ENCODE measurements at places on chromosomes 5 and 9.

DNA sequence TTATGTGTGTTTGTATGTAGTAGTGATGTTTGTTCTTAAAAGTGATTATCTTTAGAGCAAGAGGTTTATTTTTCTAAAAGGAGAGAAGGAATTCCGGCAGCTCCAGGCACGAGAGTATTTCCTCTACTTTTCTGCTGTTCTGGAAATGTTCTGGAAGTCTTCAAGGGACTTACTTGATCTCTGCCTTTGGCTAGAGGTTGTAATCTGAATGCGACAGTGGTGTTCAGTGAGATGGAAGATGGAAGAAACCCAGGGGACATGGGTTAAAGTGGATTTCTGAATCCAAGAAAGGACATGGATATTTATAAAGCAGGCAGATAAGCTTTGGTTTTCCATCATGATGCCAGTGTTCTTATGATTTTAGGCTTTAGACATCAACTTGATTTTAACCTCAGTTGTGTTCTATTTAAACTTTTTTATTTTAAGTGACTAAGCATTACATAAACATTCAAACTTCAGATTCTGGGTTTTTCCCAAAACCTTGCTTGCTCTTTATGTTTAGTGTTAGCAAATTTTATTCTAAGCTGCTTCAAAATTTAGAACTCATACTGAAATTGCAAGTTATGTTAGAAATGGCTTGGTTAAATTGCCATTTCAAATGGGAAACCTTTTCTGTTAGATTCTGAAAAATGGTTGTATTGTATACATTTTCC lies 3.6 kb downstream of the GPR21 start:
- H3K4me3 ChIP-seq, result no peak overlapping the region
- H3K4me1 ChIP-seq, result no peaks in the 10 kb centered on the region
- no peaks in the 10 kb centered on the region for H3K27me3 ChIP-seq
- no peak for DNase-seq
- H3K27ac ChIP-seq, result peak overlapping the region; percentile 54

- H3K4me3 ChIP-seq, result no peak overlapping the region
- H3K27me3 ChIP-seq, result no peaks in the 10 kb centered on the region
- no peaks in the 10 kb centered on the region for H3K36me3 ChIP-seq
- no peak overlapping the region for H3K27ac ChIP-seq
Measured at GRCh38 chr9:116585896-116586295, 101.2 kb upstream of the TRIM32 start.

DNA sequence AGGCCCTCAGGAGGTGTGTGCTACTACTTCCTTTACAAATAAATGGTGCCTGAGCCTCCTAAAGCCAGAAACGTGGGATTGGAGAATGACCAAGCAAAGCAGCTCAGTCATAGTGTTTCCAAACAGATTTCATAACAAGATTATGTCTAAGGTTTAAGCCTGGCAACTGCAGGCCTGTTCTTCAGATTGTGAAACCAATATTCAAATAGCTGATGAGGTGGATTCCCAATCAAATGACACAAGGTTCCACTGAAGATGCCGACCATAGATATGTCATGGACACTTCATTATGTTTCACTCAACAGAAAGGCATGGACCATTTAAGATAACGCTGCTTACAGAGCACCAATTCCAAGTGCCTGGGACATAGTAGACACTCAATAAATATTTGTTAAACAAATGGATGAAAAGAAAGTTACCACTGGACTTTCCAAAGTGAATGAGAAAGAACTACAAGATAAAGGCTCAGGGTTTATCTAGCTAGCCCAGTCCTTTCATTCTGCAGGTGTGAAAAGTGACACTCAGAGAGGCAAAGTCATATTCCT lies 189.5 kb downstream of the ACTL7B start:
- no peak for DNase-seq
- H3K4me1 ChIP-seq, result no peaks in the 10 kb centered on the region
- H3K36me3 ChIP-seq, result no peaks in the 10 kb centered on the region
- H3K4me3 ChIP-seq, result no peak overlapping the region
- no peaks in the 10 kb centered on the region for H3K27me3 ChIP-seq
- no peak overlapping the region for H3K27ac ChIP-seq

DNA sequence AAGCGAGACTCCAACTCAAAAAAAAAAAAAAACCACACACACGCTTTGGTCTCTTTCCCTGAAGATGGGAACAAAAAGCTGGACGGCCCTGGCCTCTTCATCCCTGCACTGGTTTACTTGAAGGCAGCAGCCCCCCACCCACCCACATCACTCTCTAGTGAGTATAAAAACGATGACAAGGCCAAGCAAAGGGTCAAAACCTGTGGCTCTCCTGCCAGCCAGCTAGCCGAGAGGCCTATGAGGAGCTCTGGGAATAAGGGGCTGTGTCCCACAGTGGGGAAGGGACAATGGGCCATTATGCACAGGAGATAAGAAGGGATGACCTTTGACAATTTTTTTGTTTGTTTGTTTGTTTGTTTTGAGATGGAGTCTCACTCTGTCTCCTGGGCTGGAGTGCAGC lies 13.1 kb downstream of the QRFP start:
- H3K36me3 ChIP-seq, result peaks cover 100% of the 10 kb centered on the region
- DNase-seq, result no peak
- H3K4me1 ChIP-seq, result no peaks in the 10 kb centered on the region

DNA sequence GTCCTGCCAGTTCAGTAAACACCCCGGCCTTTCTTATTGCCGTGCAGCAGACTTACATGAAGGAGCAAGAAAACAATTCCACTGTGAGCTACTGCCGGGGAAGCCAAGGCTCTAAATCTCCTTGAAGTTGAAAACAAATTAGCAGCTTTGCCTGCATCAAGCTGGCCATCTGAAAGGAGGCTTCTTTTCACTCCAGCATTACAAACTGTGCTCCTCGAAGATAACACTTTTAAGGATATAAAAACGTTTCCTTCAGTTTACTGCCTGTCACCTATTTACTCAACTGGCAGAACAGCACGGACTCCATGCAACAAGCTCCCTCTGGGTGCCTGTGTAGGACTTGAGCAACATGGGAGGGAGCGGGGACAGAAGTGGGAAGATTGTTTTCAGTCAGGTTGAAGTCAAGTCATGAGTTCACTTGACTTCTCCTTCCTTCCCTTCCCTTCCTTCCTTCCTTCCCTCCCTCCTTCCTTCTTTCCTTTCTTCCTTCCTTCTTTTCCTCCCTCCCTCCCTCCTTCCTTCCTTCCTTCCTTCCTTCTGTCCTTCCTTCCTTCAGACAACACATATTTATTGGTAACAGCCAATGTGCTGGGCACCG lies 67.4 kb downstream of the ZNF608 start:
- no peaks in the 10 kb centered on the region for H3K36me3 ChIP-seq
- H3K4me3 ChIP-seq, result no peak overlapping the region
- no peaks in the 10 kb centered on the region for H3K27me3 ChIP-seq
- H3K27ac ChIP-seq, result peak overlapping the region; percentile 13
- H3K4me1 ChIP-seq, result peaks cover 44% of the 10 kb centered on the region

GRCh38 chr5:170254056-170254455 lies 21.3 kb downstream of the C5orf58 start:
- no peak overlapping the region for H3K4me3 ChIP-seq
- H3K36me3 ChIP-seq, result no peaks in the 10 kb centered on the region
- peak; percentile 48 for DNase-seq
- no peaks in the 10 kb centered on the region for H3K27me3 ChIP-seq

DNA sequence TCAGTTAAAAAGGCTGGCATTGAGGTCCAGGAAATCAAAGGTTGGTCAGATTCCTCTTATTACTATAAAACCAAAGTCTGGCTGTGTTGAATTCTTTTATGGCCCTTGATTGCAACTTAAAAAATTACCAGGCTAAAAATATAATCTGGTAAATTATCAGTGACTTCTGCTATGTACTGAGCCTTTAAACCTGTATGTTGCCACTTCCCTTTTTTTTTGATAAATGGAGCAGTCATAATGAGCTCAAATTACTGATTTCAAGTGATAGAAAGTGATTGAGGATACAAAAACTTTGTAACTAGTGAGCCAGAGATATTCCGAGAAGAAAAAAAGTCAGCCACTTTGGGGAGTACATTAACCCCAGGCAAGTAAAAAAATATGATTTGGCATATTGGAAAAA lies 100.1 kb downstream of the GIN1 start:
- no peak overlapping the region for H3K4me3 ChIP-seq
- no peak overlapping the region for H3K27ac ChIP-seq
- DNase-seq, result no peak
- H3K4me1 ChIP-seq, result peaks cover 4% of the 10 kb centered on the region

DNA sequence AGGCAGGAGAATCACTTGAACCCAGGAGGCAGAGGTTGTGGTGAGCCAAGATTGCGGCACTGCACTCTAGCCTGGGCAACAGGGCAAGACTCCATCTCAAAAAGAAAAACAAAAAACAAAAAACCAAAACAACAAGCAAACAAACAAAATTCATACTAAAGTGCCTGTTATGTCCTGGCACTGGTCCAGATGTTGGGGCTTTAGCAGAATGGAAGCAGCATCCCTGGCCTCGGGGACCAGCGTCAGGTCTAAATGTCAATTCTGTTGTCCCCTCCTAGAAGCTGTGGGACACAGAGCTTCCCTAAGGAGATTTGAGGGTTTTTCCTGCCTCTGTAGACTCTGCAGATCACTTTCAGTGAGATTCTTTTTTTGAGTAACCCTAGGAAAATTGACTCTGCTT lies 26.2 kb downstream of the PPARGC1B start:
- peak overlapping the region; percentile 72 for H3K27ac ChIP-seq
- peaks cover 11% of the 10 kb centered on the region for H3K4me1 ChIP-seq
- H3K4me3 ChIP-seq, result no peak overlapping the region
- H3K36me3 ChIP-seq, result no peaks in the 10 kb centered on the region
- DNase-seq, result no peak

GRCh38 chr9:108850293-108850897 lies 5.4 kb downstream of the ACTL7B start:
- no peak overlapping the region for H3K4me3 ChIP-seq
- no peak overlapping the region for H3K27ac ChIP-seq
- no peaks in the 10 kb centered on the region for H3K27me3 ChIP-seq
- no peaks in the 10 kb centered on the region for H3K36me3 ChIP-seq
- H3K4me1 ChIP-seq, result no peaks in the 10 kb centered on the region

DNA sequence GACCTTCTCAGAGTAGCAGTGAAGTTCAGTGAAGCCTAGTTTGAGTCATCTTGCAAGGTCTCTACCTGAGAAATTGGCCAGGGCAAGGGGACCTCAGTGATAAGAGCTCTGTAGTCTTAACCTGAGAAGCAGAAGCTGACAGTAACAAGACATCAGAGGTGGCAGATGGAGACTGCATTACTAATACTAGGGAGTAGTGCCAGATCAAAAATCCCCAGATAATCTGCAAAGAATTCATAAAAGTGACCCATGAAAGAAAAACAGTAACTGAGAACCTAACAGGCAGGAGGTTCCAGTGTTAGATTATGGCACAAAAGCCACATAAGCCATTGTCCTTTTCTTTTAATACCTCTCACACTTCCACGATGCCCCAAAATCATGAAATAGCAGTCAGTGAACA lies 175.5 kb downstream of the MUSK start:
- H3K27ac ChIP-seq, result no peak overlapping the region
- H3K4me3 ChIP-seq, result no peak overlapping the region
- DNase-seq, result no peak
- no peaks in the 10 kb centered on the region for H3K27me3 ChIP-seq

DNA sequence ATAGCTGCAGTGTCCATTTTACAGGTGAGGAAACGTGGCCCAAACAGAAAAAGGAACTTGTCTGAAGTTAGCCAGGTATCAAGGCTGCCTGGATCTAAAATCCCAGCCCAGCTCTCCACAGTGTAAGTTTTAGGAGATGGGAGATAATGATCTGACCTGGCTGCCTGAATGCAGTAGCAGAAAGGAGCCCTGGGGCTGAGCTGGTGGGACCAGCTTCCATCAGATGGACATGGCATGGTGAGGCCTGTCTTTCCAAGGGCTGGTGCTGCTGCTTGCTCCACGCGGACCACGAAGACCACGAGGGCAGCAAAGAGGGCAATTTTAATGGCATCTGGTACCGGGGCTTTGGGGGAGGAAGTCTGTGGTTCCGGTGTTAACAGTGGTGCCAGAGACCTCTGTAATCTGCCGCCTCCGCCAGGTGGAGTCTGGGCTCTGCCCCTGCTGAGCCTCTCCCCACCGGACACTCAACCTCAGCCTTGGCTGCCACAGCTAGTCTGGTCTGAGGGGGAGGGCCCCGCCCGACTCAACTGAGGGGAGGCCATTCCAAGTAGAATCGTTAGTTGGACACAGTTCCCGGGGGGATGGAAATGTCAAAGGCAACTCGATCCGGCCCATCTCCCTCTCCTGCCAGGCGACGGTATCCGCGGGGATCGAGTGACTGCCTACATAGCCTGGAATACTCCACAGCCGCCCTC lies 650 bp downstream of the MYORG start:
- DNase-seq, result peak; percentile 76
- H3K4me3 ChIP-seq, result peak overlapping the region; percentile 73
- peaks cover 13% of the 10 kb centered on the region for H3K36me3 ChIP-seq
- no peaks in the 10 kb centered on the region for H3K27me3 ChIP-seq
- peak overlapping the region; percentile 90 for H3K27ac ChIP-seq

DNA sequence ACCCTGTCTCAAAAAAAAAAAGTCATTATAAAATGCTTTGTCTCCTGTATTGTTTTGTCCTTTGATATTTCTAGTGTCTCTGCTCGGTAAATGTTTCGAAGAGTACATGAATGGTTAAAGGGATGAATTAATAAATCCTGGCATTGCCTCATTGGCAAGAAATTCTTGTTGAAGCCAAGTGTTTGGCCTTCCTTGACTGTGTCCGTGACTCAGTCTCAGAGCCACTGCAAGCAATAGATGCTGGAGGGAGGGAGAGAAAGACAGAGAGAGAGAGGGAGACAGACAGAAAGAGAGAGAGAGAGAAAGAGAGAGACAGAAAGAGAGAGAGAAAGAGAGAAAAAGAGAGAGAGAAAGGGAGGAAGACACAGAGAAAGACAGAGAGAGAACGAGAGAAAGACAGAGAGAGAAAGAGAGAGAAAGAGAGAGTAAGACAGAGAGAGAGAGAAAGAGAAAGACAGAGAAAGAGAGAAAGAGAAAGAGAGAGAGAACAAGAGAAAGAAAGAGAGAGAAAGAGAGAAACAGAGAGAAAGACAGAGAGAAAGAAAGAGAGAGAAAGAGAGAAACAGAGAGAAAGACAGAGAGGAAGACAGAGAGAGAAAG lies 72.5 kb upstream of the RXRA start:
- DNase-seq, result no peak
- H3K36me3 ChIP-seq, result no peaks in the 10 kb centered on the region
- H3K4me3 ChIP-seq, result no peak overlapping the region
- H3K27me3 ChIP-seq, result no peaks in the 10 kb centered on the region
- no peaks in the 10 kb centered on the region for H3K4me1 ChIP-seq

DNA sequence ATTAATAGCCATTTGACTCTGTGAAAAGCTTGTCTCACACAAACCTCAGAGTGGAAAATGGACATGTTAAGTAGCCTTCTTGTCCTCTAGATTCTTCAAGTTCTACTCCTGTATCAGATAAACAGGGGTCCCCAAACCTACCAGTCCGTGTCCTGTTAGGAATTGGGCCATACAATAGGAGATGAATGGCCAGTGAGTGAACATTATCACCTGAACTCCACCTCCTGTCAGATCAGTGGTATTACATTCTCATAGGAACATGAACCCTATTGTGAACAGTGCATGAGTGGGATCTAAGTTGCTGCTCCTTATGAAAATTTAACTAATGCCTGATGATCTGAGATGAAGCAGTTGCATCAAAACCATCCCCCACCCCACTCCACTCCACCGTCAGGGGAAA lies 136.3 kb downstream of the TMEM232 start:
- no peak overlapping the region for H3K4me3 ChIP-seq
- H3K27ac ChIP-seq, result no peak overlapping the region
- DNase-seq, result peak; percentile 19
- no peaks in the 10 kb centered on the region for H3K27me3 ChIP-seq
- H3K36me3 ChIP-seq, result peaks cover 8% of the 10 kb centered on the region

All from stomach (tissue), 19 donors.